ENCODE measurements at places on chromosomes 1 and 21.

- no peak for DNase-seq
Observed at GRCh38 chr1:160179336-160179735, 11.0 kb upstream of the CASQ1 start.

DNA sequence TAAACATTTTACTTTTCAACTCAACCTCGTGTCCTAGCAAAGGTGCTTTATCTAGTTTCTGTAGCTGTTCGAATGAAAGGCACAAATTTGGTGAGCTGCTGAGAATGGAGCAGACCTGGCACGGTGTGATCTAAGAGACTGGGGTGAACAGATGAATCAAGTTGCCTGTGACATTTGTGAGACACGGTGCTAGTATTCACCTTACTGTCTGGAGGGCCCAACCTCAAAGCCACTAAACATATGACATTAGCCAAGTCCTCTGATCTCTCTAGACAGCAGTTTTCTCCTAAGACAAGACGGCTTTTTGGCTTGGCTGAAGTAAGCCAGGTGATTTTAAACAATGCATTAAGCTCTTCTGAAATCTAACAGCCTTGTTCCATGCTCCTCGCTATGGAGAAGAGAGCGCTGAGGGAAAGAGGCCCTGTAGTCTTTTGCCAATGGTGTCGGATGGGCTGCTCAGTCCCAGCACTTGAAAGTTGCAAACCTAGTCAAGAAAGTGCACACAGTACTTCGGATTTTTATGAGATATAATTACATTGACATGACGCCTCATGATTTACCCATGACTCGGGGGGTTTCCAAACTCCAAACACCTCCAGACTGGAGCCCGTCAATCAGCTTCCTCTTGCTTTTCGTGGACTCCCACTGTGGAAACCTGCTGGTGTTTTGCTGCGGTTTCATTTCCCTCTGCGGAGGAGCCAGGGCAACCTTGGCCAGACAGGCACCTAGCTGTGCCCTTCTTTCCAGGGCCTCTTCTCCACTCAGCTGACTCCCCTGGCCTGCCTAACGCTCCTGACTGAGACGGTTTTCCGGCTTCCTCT lies 794 bp upstream of the TOR3A start:
- peak; percentile 26 for DNase-seq

GRCh38 chr21:15687208-15687607 lies 42.6 kb upstream of the USP25 start:
- DNase-seq, result no peak

GRCh38 chr1:48932366-48932765 lies 155.7 kb upstream of the BEND5 start:
- no peak for DNase-seq

- DNase-seq, result no peak
Observed at GRCh38 chr21:35063428-35064172, 14.5 kb upstream of the RUNX1 start.

DNA sequence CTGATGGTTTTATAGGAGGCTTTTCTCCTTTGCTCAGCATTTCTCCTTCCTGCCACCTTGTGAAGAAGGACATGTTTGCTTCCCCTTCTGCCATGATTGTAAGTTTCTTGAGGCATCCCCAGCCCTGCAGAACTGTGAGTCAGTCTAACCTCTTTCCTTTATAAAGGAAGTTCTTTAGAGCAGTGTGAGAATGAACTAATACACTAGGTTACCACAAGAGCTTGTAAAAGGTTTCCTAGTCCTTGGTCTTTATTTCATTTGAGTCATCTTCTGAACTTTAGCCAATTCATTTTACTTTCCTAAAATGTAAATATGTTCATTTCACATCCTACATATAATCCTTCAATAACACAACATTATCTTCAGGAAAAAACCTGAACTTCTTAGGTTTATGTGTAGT lies 365.3 kb downstream of the HHIPL2 start:
- DNase-seq, result no peak

GRCh38 chr1:35708441-35708921 lies 10.2 kb downstream of the C1orf216 start:
- no peak for DNase-seq

GRCh38 chr21:44024257-44024656 lies 12.1 kb downstream of the TRAPPC10 start:
- no peak for DNase-seq

- DNase-seq, result peak; percentile 30
Observed at GRCh38 chr1:212162635-212163034, 122.6 kb upstream of the PPP2R5A start.

GRCh38 chr21:34801519-34802132 lies 132.8 kb downstream of the CLIC6 start:
- no peak for DNase-seq

GRCh38 chr1:64846573-64847430 lies 101.9 kb downstream of the RAVER2 start:
- no peak for DNase-seq

- no peak for DNase-seq
Observed at GRCh38 chr1:180854456-180854855, 58.2 kb upstream of the KIAA1614 start.

DNA sequence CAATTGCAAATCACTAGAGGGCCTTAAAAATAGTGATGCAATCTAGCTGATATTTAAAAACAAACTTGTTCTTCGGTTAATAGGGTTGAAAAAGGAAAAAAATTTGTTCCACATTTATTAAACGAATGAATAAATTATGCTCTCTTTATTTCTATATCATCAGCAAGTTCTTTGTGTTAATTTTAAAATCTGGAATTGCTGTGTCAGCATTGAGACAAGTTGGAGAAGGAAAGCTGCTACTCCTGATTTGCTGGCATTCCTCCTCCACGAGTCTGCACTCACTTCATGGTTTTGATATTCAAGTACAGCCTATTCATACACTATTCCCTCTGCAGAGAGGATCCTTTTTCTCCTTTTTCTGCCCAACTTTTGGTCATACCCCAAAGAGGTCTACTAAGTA lies 117.6 kb downstream of the MRPL39 start:
- no peak for DNase-seq

DNA sequence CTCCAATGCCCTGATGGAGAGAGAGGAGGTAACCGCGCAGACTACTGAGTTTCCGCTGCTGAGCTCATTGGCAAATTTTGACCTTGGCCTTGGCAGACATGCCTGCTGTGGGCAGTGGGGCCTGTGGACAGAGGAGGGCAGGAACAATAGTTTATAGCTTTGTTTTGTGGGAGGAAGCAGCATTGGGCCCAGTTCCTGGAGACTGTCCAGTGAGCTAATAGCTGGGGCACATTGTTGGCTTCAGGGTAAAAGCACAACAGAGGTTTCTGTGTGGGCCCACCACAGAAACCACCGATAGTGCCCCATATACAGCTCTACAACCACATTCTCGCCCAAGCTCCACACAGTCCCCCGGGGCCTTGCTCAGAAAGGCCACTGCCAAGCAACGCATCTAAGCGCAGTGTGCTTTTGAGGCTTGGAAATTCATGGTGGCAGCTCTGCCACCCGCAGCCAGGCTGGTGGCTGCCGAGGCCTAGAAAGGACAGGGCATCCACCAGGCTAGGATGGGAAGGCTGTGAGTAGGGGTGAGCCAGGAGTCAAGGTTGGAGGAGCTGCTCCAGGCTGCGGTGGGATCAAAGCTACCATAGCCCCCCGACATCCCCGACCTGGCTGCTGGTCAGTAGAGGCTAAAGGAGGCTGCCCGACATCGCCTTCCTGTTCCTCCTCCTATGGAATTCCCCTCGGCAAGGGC lies 43.2 kb downstream of the NEK2 start:
- DNase-seq, result no peak

GRCh38 chr1:78096017-78096416 lies 50.3 kb downstream of the GIPC2 start:
- no peak for DNase-seq

DNA sequence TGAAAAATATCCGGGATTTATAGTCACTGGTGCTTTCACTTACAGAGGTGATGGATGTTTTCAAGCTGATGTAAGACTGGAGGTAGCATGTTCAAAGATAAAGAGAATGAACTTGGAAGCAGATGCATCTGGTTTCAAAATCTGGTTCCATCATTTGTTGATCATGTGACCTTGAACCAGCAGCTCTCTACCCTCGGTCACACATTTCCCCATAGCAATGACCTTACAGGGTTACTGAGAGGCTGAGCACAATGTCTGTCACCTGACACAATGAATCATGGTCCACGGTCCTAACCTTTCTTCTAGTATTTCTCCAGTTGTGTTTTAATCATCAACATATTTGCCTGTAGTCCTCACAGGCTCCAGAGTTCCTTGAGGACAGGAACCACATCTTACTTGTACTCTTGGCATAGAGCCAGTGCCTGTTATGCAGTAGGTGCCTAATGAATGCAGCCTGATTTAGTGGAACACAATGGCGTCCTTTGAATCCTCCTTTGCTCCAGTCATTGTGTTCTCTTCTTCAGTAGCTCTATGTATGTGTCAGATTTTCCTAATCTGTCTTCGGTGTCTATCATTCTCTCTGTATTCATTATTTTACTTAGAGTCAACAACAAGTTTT lies 667.3 kb downstream of the PTPRU start:
- no peak for DNase-seq

DNA sequence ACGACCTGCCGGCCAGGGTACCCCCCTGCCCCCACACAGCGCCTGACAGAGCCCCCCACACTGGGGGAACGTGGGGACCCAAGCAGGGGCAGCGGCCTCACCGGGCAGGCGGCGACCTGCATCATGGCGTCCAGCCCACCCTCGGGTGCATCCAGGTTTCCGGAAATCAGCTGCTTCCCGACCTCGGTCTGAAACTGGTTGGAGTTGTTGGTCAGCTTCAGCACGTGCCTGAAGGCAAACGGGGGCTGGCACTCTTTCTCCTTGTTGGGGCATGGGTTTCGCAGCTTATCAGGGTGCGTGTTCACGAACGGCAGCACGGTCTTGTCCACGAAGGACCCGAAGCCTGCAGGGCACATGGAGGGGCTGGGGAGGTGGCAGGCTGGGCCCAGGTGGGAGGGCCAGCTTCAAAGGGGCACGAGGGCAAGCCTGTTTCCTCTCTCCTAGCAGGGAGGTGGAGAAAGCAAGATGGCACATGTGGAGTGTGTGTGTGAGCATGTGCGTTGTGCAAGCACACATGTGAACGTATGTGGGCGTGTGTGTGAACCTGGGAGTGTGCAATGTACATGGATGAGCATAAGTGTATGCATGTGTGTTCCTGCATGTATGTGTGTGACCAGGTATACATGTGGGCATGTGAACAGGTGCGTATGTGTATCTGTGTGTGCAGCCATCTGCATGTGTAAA lies 19.2 kb downstream of the ITGB2 start:
- no peak for DNase-seq

DNA sequence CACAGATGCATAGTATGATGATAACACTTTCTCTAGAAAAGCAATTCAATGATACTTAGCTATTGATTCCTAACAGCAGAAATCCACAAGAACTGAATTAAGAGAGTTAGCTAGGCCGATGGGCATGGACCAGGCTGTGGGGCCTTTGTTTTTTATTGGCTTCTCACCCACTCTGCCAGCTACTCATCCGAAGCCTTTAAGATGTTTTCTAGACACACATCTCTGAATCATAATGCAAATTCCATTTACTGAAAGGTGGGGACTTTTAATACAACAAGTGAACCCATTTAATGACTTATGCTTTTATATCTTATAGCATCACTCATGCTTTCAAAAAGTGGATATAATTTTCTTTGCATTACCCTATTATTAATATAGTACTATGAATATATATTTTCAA lies 170.2 kb downstream of the RUNX1 start:
- no peak for DNase-seq

- no peak for DNase-seq
Observed at GRCh38 chr1:162709132-162709860, 77.0 kb downstream of the DDR2 start.

DNA sequence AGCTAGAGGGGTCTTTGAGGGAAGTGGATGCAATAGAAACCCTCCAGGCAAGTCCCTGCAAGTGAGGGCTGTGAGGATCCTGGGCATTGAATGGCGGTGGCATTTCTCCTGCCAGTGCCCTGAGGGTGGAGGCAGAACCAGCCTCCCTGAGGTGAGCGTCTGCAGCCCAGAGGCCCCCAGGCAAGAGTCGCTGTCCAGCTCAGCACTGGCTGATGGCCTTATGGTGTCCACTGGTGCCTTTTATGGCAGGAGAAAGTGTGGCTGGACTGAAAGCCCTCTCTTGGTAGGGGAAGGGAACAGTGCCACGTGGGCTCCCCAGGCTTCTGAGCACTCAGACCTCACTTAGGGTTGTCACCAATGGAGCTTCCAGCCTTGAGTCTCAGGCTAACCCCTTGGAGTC lies 77.3 kb downstream of the SH3BGR start:
- DNase-seq, result no peak

DNA sequence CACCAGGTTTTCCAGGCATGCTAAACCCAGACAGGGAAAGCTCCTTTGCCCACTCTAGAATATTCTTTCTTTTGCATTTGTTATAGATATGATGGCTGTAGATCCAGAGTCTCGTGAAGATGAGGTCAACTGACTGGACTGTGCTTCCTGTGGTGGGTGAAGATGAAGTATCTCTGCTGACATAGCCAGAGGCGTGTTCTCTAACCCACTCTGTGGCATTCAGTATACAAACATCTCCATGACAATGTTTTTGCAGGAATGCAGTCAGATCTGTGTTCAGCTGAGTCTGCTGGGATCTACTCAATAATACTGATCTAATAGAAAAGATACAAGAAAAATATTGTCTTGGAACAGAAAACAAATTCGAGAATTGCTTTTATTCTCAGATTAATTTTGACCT lies 11.3 kb downstream of the RWDD2B start:
- no peak for DNase-seq

DNA sequence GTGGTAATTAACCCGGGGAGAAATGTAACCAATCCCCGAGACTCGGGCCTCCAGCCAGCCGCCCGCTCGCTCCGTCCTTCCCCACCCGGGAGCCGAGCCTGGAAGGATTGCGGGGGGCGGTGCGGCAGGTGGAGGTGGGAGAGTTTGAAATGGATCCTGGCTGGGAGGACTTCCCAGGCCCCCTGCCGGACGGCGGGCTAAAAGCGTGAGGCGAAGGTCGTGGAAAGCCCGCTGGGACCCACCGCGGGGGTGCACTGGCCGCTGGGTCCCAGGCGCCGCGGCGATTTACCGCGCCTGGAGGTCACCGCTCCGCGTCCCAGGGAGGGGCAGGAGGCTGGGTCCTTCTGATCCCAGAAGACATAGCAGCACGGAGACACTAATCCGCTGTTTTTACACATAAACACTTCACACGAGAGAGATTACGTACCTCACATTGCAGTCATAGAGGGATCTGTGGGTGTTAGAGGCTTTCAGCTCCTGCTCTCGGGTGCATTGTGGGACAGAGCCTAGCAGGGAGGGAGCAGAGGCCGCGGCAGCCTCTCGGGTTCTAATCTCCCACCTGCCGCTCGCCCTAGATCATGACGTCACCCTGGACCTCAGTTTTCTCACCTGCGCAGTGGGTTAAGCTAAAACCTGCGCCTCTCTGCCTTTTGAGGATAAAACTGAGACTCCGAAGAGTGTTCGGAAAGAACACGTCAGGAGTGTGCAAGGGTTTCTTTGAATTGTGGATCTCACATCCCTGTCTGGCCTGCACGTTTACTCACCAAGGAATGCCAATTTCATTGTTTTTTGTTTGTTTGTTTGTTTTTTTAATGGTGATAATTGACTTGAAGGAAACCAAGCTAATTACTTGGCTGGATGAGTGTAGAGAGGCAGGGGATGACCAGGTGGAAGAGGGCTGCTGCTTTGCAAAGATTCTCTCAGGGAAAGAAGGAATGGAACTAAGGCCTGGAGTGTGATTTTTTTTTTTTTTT lies 17.1 kb upstream of the TMEM9 start:
- DNase-seq, result peak; percentile 54
